ENCODE measurements at places on chromosomes 16 and 17. TPM values are rescaled to one million over a fixed set of nuclear protein-coding genes. Genes with fewer than 3 reads are reported as not detected.

- DNase-seq: no peak
Measured at GRCh38 chr17:49494986-49495841, at the start of gene NGFR. Gene NGFR, plus strand, starts transcription at chr17:49495293. Its CDS starts 125 bp downstream, at chr17:49495418.

- no peak for DNase-seq
Measured at GRCh38 chr17:29021226-29021625, 15.4 kb upstream of the SEZ6 start.

DNA sequence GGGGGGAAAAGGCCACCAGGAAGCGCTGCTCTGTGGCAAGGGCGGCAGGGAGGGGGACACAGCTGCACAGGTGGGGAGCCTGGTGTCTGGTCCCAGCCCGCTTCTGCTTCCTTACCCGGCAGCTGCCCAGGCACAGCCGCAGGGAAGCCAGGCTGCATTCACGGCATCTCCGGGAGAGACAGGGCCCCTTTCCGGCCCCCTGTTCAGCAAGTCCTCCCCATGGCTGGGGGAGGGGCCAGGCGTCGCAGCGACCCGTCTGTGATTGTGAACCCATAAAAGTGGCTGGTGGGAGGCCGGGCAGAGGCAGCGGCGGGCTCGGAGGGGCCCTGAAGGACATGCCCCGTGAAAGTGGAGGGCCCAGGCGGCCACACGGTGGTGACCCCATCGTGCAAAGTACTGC, 28.7 kb downstream of the SOX8 start:
- no peak for DNase-seq

Gene RND2
- 0.65 TPM for total RNA-seq

Gene MT1E
- total RNA-seq: 893 TPM

Gene WFDC1
- total RNA-seq: 0.05 TPM

Gene CSH2
- not detected for total RNA-seq

Gene OR1A1
- total RNA-seq: not detected

DNA sequence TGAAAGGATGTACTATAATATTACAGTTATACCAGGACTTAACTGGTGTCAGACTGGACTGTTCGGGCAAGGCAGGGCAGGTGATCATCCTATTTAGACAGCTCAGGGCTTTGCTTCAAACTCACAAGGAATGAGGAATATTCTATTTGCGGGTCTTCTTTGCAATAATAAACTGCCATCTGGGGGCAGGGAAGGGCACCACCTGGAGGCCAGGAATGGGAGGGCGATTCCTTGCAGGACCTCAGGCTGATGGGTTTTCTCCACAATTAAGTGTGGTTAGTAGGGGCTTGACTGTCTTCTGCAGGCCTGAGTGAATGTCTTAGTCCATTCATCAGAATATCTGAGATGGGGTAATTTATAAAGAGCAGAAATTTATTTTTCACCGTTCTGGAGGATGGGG, 424.1 kb downstream of the CA10 start:
- DNase-seq: no peak

Data from renal cortical epithelial cell (primary cell).